ENCODE measurements at places on chromosomes 3 and 15. TPM values are rescaled to one million over a fixed set of nuclear protein-coding genes. Genes with fewer than 3 reads are reported as not detected.

The CCR3 gene
- total RNA-seq = not detected

The CHRFAM7A gene
- total RNA-seq = 8.5 TPM

The CPB1 gene
- total RNA-seq = not detected

The KY gene
- 0.04 TPM for total RNA-seq

The UBA5 gene
- 37.3 TPM for total RNA-seq

The FBN1 gene
- total RNA-seq = 35.9 TPM

The ANKRD63 gene
- total RNA-seq = not detected

The THPO gene
- not detected for total RNA-seq

The TIMP4 gene
- total RNA-seq = 1.1 TPM

The HIGD2B gene
- not detected for total RNA-seq

The CORO2B gene
- 17.9 TPM for total RNA-seq

The CPN2 gene
- not detected for total RNA-seq

The IGF2BP2 gene
- 68.6 TPM for total RNA-seq

The ERICH6 gene
- not detected for total RNA-seq

The KNG1 gene
- not detected for total RNA-seq

Data from kidney epithelial cell (primary cell).